ENCODE measurements at places on chromosomes 2 and 18.

DNA sequence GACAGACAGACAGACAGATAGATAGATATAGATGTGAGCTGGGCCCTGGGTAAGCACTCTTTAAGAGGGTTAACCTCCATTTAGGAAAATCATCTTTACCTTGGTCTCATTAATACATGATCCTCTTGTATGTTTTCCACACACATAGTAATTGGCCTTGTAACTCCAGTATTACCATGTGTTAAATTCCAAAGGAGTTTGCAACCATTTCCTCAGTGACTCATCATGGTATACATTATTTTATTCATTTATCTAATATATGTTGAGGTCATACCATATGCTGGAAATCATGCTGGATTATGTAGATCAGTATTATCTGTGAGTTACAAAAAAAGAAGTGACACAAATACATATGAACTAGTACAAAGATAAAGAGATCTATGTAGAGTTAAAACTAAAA is 504.3 kb downstream of the DCC start:
- no peak for DNase-seq

DNA sequence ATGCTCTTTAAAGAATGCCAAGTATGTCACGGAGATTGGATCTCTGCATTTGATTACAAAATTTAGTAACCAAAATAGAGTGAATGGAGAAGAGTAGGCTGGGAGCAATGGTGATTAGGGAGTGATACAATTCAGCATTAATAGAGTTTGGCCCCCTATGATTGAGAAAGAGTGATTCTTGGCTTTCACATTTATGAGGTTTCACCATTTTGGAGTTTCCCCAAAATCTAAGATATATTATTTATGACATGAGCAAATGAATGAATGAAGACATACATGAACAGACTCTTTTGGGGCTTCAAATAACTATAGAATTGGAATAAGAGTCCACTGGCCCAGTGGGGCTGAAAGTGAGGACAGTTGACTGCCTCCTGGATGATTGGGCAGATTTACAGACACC is 255.2 kb downstream of the LPIN1 start:
- no peak for DNase-seq

DNA sequence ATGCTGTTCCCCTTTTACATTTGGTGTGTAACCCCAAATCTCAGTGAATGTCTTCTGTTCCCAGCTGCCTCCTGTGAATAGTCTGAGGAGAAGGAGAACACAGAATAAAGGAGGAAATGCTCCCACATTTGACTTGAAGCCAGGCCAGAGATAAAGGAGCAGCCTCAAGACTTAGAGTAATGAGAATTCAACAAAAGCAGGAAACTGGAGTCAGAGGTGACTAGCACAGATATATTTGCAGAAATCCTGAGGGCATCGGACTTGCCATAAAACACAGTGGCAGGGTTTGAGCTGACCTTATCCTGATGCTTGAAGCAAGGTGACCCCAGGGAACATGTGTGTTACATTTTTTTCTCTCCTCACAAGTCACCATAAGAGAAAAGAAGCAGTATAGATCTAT is 291.4 kb upstream of the RND3 start:
- DNase-seq: no peak

- no peak for DNase-seq
These were observed 31.4 kb upstream of the KCNG2 start for GRCh38 chr18:79766308-79766707.

DNA sequence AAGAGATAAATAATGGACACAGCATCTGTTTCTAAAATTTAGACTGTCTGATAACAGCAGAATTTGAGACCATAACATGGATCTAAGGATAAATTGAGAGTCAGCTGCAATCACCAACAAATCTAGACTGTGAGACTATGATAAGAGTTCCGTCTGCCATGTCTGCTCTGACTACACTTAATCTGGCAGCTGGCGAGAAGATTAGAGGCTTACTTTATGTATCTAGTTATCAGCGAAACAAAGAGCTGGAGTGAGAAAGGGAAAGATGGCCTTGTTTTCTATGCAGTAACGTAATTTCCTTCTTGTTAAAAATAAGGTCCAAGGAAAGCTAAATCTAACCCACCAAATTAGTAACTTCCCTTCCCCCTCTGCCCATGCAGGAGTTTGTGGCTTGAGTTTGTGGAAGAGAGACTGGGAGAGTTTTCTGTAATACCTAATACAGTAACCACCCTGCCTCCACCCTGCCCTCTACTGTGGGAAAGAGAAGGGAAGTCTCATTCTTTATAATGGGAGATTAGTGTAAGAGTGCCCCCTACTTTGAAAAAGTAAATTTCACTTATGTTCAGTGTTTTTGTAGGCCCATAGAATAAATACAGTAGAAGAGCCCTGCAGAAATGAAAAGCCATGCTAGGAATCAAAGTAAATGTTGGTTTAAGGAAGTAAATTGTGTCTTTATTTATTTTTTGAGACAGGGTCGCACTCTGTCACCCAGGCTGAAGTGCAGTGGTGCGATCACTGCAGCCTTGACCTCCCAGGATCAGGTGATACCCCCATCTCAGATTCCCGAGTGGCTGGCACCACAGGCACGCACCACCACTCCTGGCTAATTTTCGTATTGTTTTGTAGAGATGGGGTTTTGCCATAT is 27.5 kb downstream of the EML4 start:
- DNase-seq: no peak

- DNase-seq: no peak
These were observed 134.1 kb downstream of the SLC8A1 start for GRCh38 chr2:40317761-40318160.

GRCh38 chr2:131493199-131493968 is 1.2 kb upstream of the MZT2A start:
- no peak for DNase-seq
